ENCODE measurements at places on chromosomes 1 and 21.

GRCh38 chr21:44831227-44831860, 13.5 kb upstream of the SUMO3 start:
- DNase-seq, result no peak

DNA sequence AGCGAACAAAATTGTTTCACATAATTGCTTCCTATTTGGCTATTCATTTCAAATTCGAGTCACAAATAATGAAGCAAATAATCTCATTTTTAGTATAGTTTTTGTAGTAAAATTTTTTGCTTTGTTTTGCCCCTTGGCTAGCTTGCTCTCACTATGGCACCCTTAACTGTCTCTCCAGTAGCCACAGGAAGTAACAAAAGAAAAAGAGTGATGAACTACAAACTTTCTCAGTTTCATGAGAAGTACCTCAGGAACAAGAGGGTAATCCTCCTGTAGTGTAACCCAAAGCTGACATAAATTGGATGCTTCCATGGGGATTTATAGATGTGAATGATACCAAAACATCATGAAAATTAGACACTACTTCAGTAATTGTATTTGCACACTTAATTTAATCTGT, 242.9 kb downstream of the BARHL2 start:
- DNase-seq, result no peak

- DNase-seq, result no peak
Measured at GRCh38 chr1:229406798-229407197, 27.1 kb downstream of the ACTA1 start.

GRCh38 chr1:35129080-35129479, 49.9 kb downstream of the ZMYM1 start:
- DNase-seq, result no peak

DNA sequence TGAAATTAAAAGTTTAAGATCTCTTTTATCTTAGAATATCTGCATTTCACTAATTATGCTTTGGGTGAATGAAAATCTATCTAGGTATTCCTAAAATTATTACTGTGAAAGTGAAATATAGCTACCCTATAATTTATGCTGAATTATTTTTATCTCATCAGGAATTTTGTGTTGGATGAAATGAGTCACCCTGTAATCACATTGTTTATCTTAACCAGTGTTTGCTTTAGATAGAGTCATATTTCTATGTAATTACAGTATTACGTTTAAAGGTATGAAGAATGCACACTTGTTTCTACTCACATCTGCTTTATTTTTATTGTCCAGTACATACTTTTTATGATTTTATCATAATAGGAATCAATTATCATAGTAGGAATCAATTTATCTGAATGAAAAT, 249.2 kb downstream of the NCAM2 start:
- DNase-seq, result no peak

Data from sciatic nerve (tissue), 2 donors.